ENCODE measurements at places on chromosomes 13 and 19.

- peak; percentile 22 for DNase-seq
Observed at GRCh38 chr13:61410669-61411297, 4.9 kb downstream of the PCDH20 start.

- DNase-seq: no peak
Observed at GRCh38 chr13:100809129-100809390, 134.5 kb upstream of the TMTC4 start.

DNA sequence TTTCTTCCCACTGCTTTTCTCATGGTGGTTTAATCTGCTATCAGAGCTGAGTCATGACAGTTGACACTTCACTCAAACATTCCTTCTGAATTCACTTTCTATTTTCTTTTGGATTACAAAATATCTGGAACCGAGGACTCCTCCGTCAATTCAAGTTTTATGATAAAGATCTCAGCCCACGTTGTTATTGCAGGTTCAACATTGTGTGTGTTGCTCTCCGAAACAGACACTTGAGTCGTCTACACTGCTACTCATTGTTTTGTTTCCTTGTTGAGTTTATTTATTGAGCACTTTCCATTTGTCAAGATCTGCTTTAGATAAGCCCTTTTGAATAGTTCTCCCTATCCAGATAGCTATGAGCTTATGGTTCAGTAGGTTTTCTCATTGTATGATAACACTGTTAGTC lies 636.1 kb upstream of the GPC6 start:
- DNase-seq: peak; percentile 96

DNA sequence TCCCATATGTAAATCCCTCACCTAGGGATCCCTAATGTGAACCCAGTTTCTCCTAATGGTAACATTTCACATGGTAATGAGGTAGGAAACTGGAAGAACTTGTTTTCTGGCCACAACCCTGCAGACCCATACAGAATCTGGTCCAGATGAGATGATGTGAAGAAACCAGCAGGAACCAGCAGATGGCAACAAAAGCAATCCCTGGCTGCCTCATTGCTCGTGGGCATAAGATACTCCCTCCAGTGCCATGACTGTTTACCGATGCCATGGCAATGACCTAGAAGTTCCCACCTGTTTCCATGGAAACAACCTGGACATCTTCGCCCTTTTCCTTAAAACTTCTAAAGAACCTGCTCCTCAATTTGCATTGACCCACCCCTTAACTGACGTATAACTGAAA lies 1.4 kb upstream of the CD209 start:
- DNase-seq: no peak

GRCh38 chr13:40966298-40966697 lies 52.8 kb downstream of the ELF1 start:
- DNase-seq: no peak

GRCh38 chr19:38039966-38040365 lies 133.0 kb downstream of the SIPA1L3 start:
- DNase-seq: no peak

- DNase-seq: no peak
Observed at GRCh38 chr13:40371531-40372125, 294.8 kb downstream of the FOXO1 start.

DNA sequence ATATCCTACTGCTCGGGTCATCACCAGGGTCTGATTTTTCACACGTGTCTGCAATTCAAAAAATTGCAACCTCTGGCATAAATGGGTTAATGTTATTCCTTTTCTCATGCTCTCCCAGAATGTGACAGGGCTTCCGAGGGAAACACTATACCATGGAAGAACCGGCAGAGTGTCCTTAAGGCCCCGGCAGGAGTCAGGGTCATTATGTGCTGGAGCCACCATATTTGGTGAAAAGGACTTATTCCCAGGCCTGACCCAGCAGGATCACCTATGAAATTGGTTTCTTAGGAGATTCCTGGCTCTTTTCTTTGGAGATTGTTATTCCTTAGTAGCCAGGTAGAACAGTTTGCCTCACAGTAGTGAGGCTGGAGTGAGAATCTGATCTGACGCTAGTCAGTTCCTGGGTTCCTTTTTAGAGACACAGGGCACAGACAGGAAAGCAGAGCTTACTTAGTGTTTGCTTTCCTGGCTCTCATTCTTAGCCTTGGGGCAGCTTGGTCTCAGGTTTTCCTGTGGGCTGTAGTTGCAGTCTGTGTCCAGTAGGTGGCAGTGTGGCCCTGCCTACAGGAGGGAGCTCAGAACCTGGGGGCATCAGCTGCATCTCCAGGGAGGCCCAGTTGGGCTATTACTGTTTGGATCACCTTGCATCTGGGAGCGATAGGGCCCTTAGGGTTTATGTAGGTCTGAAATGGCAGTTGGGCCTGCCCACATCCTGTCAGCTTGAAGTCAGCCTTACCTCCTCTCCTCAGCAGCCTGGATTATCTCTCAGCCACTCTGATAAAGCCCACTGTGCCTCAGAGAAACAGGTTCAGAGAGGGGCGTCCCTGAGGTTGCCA lies 12.4 kb downstream of the SNRNP70 start:
- DNase-seq: peak; percentile 79

GRCh38 chr19:18833849-18834643 lies 2.3 kb downstream of the UPF1 start:
- peak; percentile 33 for DNase-seq

DNA sequence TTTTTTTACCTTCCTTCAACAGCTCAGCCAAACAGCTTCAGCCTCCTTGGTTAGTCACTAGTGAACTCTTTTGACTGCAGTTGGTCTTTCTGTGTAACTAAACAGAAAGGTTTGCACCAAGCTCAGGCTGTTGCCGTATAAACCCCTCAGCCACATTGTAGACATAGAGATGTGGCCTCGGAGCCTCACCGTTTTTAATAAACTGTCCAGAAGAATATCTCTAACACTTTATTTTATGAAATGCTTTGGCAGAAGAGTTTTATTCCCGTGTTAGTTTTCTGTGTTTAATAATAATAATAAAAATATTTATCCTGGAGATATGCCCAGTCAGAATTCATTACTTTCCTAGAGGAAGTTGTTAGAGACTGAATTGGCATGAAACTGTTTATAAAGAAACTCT lies 171.7 kb upstream of the MAB21L1 start:
- no peak for DNase-seq

DNA sequence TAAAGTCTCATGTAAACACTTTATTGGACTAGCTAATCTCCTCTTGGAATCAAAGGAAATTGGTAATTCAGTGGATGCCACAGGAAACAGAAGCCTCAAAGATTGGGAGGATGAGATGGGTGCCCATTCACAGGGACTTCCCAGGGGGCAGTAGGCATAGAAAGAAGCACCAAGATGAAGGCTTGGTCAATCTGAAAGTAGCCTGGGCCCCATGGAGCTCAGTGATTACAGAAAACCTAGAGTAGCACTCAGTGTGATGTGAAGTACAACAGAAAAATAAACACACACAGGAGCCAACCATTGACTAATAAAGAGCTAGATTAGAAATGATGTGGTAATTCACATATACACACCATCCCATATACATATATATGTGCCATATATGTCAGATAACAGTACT lies 560.6 kb downstream of the TBC1D4 start:
- DNase-seq: no peak

DNA sequence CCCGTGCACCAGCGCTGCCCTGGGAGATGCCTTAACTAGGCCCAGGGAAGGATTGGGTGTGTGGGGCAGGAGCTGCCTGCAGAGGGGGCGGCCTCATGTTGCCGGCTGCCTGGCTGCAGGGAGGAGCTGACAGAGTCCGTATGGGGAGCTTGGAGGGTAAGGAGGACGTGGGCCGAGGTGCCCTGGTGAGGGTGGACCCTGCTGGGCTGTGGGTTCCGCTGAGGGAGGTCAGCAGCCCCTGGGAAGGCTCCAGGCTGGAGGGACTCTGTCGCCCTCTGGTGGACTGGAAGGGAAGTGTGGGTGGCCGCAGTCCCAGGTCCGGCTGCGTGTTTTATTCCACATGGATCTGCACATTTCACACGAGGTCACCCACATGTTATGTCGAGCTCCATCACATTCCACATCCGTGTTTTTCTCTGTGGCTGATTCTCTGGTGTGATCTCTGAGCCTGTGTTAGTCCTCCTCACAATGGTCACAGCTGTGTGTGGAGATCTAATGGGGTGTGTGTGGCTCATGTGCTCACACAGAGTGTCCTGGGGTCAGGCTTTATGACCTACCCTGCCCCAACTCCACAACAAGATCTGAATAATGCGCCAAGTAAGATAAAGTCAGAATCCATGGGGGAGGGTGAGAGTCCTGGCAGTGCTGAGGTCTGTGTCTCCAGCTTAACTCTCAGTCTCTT lies 1.8 kb upstream of the CEACAM8 start:
- no peak for DNase-seq

DNA sequence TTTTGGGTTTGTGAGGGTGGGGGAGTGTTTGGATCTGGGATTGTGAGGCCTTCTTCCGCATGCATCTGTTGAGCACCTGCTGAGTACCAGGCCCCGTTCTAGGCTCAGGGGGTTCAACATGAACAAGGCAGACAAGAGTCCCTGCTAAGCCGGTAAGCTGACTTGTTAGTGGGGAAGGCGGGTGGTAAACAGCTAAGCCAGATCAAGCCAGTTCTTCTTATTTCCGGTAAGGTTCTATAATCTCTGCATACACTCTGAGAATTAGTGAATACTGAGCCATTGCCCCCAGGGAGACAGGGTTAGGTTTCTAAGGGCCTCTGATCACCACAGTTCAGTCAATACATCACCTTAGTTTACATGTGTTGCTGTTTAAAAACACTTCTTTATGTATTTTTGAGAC lies 9.9 kb upstream of the EHD2 start:
- no peak for DNase-seq

GRCh38 chr19:31264041-31264778 lies 85.0 kb downstream of the TSHZ3 start:
- DNase-seq: no peak

- DNase-seq: no peak
Observed at GRCh38 chr19:12843328-12843727, 5.0 kb downstream of the MAST1 start.

- DNase-seq: no peak
Observed at GRCh38 chr19:17834350-17835181, 13.2 kb downstream of the JAK3 start.

GRCh38 chr19:23802290-23802689 lies 43.6 kb upstream of the ZNF681 start:
- no peak for DNase-seq

GRCh38 chr13:30191491-30192100 lies 115.8 kb downstream of the KATNAL1 start:
- DNase-seq: no peak

GRCh38 chr19:18940769-18941627 lies at the start of gene HOMER3:
TSS of gene HOMER3 (minus strand) at chr19:18941217. CDS start at chr19:18938982, 2,235 bp downstream.
- no peak for DNase-seq

DNA sequence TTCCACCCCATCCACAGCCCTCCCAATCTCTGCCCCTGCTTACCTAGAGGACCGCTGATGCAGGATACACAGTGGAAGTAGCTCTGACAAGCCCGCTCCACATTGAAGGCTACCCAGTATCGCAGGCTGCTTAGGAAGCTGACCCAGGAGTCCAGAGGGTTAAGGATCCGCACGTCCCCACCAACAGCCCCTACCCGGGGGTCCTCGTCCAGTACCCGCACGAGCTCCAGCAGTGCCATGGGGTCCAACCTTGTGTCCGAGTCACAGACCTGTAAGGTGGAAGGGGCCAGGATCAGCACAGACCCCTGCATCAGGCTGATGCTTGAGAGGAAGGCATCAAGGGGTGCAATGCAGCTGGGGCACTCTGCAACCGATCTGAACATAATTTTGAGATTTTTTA lies 6.9 kb downstream of the HAS1 start:
- no peak for DNase-seq

GRCh38 chr19:4058693-4059452 lies 7.8 kb downstream of the ZBTB7A start:
- DNase-seq: no peak

GRCh38 chr19:31532034-31532433 lies 182.8 kb upstream of the TSHZ3 start:
- DNase-seq: no peak

- DNase-seq: no peak
Observed at GRCh38 chr19:8108560-8109445, 40.6 kb downstream of the FBN3 start.
